Vagina (tissue), 2 donors: ENCODE measurements at places on chromosomes 11 and 22.

GRCh38 chr11:112304914-112305313 lies 44.3 kb upstream of the PLET1 start:
- H3K27ac ChIP-seq, result no peak overlapping the region
- no peaks in the 10 kb centered on the region for H3K27me3 ChIP-seq
- no peak for DNase-seq

GRCh38 chr11:128961645-128962044 lies 19.0 kb upstream of the TP53AIP1 start:
- no peaks in the 10 kb centered on the region for H3K4me1 ChIP-seq
- no peaks in the 10 kb centered on the region for H3K36me3 ChIP-seq
- H3K27ac ChIP-seq, result no peak overlapping the region
- no peaks in the 10 kb centered on the region for H3K27me3 ChIP-seq
- DNase-seq, result no peak

DNA sequence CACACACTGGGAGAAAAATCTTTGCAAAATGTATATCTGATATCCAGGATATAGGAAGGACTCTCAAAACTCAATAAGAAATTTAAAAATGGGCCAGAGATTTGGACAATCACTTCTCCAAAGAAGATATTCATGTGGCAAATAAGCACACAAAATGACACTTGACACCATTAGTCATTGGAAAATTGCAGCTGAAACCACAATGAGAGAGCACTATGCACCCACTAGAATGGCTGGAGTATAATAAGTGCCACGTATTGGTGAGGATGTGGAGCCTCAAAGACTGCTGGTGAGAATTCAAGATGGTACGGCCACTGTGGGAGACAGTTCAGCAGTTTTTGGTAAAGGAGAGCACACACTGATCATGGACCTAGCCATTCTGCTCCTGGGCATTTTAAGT lies 12.8 kb upstream of the OSBPL5 start:
- no peak overlapping the region for H3K27ac ChIP-seq
- no peaks in the 10 kb centered on the region for H3K4me1 ChIP-seq
- H3K27me3 ChIP-seq, result no peaks in the 10 kb centered on the region
- no peaks in the 10 kb centered on the region for H3K36me3 ChIP-seq

DNA sequence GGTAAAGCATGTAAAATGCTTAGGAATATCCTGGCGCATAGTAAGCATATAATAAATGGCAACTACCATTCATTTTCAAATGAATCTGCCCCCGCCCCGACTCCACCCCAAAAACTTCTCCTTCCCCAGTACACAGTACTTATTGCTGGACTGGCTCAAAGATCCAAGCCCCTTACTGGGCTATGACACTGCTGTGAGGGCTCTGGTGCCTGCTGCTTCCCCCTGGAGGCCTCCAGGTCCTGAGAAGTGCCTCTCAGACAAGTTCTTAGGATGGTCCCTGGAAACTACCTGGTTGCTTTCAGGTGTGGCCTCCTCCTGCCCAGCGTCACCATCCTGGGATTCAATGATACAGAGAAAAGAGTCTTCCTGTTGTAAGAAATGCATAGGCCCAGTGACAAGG lies 190.6 kb upstream of the NTM start:
- no peaks in the 10 kb centered on the region for H3K4me1 ChIP-seq
- no peak overlapping the region for H3K4me3 ChIP-seq
- H3K27ac ChIP-seq, result no peak overlapping the region
- no peak for DNase-seq
- H3K27me3 ChIP-seq, result no peaks in the 10 kb centered on the region

GRCh38 chr22:44486538-44486937 lies 11.5 kb downstream of the RTL6 start:
- H3K4me1 ChIP-seq, result no peaks in the 10 kb centered on the region
- H3K4me3 ChIP-seq, result no peak overlapping the region
- DNase-seq, result no peak
- H3K27me3 ChIP-seq, result no peaks in the 10 kb centered on the region
- H3K27ac ChIP-seq, result no peak overlapping the region
